ENCODE measurements at places on chromosomes 4 and X.
A peak's percentile ranks its signal among the peaks of the same experiment; 100 is the strongest.

- DNase-seq = no peak
These were observed 6.6 kb upstream of the TMEM128 start for GRCh38 chr4:4254666-4255065.

GRCh38 chrX:136147976-136148375 is 643 bp downstream of the FHL1 start:
- no peak for DNase-seq

- no peak for DNase-seq
These were observed 25.3 kb upstream of the EPGN start for GRCh38 chr4:74282926-74283325.

DNA sequence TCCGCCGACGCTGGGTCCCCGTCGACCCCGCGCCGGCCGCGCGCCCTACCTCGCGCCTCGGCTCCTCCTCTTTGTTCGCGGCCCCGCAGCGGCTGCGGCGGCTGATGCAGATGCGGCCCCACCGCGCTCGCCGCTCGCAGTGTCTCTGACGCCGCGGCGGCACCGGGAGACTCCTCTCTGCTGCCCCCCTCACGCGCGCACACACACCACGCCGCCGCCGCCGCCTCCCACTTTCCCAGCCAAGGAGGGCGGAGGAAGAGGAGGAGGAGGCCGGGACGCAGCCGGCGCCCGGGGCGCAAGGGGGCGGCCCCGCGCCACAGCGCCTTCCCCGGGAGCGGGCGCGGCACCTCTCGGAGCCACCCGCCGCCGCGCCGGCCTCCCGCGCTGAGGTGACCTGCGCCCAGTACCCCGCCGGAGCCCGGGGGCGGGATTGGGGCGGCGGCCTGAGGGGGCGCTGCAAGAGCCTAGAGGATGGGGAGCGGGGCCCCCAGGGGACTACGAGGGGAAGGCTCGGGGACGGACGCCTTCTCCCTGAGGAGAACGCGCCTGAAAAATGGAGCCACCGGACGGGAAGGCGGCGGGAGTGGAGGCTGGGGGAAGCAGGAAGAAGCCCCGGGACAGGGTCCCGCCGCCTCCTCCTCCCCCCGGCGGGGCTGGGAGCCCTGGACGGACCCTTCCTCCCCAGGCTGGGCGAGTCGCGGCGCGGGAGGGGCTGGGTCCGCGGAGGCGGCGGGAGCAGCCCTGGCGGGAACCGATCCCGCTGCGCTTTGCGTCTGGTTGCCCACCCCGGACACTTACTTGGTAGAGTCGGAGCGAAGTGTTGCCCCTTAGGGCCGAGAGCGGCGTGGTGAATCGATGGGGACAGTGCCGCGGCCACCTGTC is at the start of gene SH3RF1:
TSS of gene SH3RF1 (minus strand) at position 147 of the 882 bp plus-strand sequence. CDS start 1,744 bp downstream, outside the sequence.
- peak; percentile 56 for DNase-seq

GRCh38 chr4:112747036-112747435 is 110.1 kb downstream of the LARP7 start:
- no peak for DNase-seq

GRCh38 chr4:150411520-150411919 is 170.4 kb upstream of the MAB21L2 start:
- DNase-seq = no peak

DNA sequence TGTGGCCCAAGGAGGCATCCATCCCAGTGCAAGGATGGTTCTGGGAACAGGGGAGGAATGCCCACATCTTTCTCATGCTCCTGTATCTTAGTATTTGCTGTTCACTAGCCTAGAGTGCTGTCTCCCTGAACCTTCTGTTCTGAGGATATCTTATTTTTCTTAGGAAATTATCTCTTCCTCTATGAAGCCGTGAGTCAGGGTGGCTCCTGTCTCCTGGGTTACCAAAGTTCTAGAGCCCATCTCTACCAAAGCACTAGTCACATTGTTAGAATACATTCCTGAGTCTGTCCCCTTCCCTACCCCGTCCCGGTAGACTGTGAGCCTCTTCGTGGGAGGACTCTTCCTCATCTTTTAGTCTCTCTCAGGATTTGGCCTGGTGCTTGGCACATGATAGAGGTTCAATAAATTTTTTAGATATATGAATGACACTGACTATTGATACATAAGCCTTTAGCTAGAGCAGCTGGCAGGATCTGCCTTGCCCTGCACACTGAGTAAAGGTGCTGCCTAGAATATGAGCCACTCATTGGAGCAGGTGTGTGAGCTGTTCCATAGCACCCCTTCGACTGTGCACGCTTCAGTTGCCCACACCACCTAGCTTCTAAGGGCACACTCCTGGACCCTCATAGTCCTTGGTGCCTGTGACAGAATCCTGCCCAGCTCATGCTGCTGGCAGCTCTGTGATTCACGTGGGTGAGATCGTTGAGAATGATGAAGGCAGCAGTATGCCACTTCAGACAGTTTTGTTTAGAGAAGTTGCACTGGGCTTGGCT is 13.3 kb downstream of the CXCR3 start:
- DNase-seq = no peak

GRCh38 chrX:101685923-101686322 is 26.3 kb upstream of the ARMCX2 start:
- no peak for DNase-seq

DNA sequence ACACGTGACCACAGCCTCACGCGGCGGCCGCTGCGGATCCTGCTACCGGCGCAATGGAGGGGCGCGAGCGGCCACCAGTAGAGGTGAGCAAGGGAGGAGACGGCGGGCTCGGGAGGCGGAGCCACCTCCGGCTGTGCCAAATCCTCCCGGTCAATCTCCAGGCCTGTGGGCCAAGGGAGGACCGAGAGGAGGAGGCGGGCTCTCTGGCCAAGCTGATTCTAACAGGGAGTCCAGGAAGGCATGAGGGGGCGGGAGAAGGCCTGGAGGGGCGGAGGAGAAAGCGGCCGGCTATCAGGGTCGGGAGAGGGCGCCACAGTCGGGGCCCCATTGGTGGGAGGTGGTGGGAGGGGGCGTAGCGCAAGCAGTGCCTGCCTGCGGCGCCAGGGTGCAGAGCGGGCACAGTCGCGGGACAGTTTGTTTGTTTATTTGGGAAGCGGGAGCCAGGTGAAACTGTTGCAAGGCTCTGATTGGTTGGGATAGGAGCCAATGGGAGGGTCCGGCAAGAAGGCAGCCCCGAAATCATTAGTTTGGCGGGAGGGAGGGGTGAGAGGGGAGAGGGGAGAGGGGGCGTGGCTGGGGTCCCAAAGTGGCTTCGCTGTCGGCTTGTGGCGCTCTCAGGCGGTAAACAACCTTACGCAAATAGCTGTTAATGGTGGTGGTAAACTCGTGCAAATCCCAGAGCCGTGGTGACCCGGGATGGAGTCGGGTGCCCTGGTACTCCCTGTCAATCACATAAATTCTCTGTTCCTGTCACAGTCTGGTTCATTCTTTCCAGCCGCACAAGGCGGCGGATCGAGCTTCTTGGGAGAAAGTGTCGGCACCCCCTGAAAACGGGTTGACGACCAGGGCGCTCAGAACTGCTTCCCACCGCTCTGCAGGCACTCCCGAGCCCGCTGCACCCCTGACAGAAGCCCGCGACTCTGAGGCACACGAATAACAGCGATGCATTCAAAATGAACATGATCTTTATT is at the start of gene IRS4:
TSS of gene IRS4 (minus strand) at position 55 of the 971 bp plus-strand sequence.
- DNase-seq = no peak

Measured in cortex of kidney (tissue), 1 donor.